Calu3 (cell line): ENCODE measurements at places on chromosomes 13 and 19.
A peak's percentile ranks its signal among the peaks of the same experiment; 100 is the strongest.

- H3K4me3 ChIP-seq, result no peak overlapping the region
- H3K4me1 ChIP-seq, result no peaks in the 10 kb centered on the region
- DNase-seq, result no peak
- H3K27me3 ChIP-seq, result peaks cover 13% of the 10 kb centered on the region
Observed at GRCh38 chr13:50584856-50585580, 258.5 kb downstream of the DLEU7 start.

GRCh38 chr13:50189450-50189849, 174.2 kb downstream of the KCNRG start:
- H3K4me3 ChIP-seq, result no peak overlapping the region
- no peak for DNase-seq
- H3K4me1 ChIP-seq, result peaks cover 18% of the 10 kb centered on the region

DNA sequence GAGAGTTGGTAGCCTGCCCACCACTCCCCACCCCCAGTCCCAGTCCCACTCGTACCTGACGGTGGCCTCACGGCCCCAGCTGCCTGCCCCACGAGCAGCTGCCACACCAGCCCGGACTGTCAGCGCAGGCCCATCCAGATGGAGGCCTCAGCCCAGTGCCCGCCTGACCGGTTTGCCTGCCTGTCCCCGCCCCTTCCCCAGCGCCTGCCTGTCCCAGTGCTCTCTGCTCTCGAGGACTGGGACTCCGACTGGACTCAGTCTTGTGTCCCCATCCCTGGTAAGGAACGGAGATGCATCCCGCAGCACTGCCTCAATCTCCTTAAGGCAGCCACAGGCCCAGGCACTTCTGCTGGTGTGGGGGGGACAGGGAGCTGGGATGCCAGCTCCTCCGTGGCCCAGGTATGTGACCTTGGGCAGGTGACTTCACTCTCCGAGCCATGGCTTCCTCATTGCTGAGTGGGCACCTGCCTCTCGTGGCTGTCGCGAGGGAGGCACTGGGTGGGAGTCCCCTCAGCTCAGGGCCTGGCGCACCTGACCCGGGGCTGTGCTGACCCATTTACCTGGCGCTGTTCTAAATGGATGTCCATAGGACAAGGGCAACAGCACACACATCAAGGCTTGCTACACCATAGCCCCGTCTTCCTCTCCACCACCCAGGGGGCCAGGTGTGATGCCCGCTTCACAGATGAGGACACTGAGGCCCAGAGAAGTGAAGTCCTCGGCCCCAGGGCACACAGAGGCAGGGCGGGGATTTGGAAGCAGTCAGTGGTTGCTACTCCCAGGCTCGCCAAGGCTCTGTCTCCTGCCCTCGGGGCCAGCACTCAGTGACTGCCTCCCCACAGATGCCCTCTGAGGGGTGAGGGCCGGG, at the start of gene NKPD1:
NKPD1 (minus strand) TSS at position 113 of the 868 bp plus-strand sequence. CDS start 832 bp downstream, outside the sequence.
- peak; percentile 94 for DNase-seq
- peak within 1 kb of the TSS; percentile 36 for H3K4me3 ChIP-seq
- peaks cover 64% of the 10 kb centered on the region for H3K36me3 ChIP-seq
- peaks cover 48% of the 10 kb centered on the region for H3K4me1 ChIP-seq
- H3K27ac ChIP-seq, result peak within 1 kb of the TSS; percentile 3

DNA sequence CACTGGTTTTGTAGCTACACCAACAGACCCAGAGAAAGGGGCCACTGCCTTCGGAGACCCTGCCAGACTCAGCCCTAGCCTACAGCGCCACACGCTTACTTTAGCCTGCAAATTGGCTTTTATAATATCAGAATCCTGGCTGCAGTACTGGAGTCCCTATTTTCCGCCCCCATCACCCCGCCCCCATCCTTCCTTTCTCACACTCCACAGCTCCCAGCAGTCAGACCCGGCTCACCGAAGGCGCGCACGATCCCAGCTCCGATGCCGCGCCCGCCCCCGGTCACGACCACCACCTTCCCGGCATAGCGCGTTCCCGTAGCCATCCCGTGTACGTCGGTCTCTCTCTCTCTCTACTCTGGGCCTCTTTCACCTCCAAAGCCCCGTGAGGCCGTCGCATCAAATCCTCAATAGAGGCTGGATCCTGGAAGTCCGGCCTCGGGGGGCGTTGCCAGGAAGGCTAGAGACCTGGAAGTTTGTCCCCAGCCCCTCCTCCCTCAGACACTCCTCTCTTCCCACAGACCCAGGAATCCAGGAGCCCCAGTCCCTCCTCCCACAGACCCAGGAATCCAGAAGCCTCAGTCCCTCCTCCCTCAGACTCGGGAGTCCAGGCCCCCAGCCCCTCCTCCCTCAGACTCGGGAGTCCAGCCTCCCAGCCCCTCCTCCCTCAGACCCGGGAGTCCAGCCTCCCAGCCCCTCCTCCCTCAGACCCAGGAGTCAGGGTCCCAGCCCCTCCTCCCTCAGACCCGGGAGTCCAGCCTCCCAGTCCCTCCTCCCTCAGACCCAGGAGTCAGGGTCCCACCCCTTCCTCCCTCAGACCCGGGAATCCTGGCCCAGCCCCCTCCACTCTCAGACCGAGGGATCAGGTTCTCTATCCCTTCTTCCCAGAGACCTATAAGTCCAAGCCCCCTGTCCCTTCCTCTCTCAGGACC, at the start of gene HSD17B14:
HSD17B14 (minus strand) TSS at position 403 of the 929 bp plus-strand sequence; CDS start at position 323, 80 bp downstream.
- H3K27ac ChIP-seq, result peak within 1 kb of the TSS; percentile 10
- peaks cover 32% of the 10 kb centered on the region for H3K36me3 ChIP-seq

GRCh38 chr13:98141509-98142379, 1.1 kb upstream of the FARP1 start:
- no peak overlapping the region for H3K27ac ChIP-seq
- H3K4me1 ChIP-seq, result no peaks in the 10 kb centered on the region
- H3K27me3 ChIP-seq, result no peaks in the 10 kb centered on the region
- no peak for DNase-seq
- peaks cover 14% of the 10 kb centered on the region for H3K36me3 ChIP-seq

GRCh38 chr13:32010136-32010535, 21.4 kb upstream of the FRY start:
- no peak for DNase-seq
- no peak overlapping the region for H3K27ac ChIP-seq
- H3K4me3 ChIP-seq, result no peak overlapping the region
- H3K27me3 ChIP-seq, result no peaks in the 10 kb centered on the region

- no peaks in the 10 kb centered on the region for H3K36me3 ChIP-seq
- H3K27ac ChIP-seq, result no peak overlapping the region
- peak; percentile 52 for DNase-seq
- H3K4me3 ChIP-seq, result no peak overlapping the region
- no peaks in the 10 kb centered on the region for H3K4me1 ChIP-seq
Observed at GRCh38 chr19:33767898-33768413, 28.7 kb upstream of the KCTD15 start.

DNA sequence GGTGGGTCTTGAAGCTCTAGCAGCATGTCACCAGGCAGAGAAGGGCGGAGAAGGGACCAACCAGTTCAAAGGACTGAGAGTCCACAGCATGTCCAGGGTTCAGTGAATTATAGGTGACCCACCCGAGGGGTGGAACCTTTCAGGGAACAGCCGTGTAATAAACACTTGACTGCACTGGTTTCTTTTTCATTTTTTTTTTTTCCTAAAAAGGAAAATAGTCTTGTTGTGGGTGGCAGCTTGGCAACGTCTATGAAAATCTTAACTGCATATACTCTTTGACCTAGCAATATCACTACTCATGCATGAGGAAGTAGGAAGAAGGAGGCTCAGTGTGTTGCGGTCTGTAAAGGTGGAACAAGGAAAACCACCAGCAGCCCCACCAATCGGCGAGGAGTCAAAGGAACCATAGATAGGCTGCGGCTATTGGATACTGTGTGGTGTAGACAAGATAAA, 13.0 kb upstream of the MYH14 start:
- peaks cover 43% of the 10 kb centered on the region for H3K4me1 ChIP-seq
- peak overlapping the region; percentile 98 for H3K27ac ChIP-seq
- peaks cover 15% of the 10 kb centered on the region for H3K36me3 ChIP-seq
- DNase-seq, result peak; percentile 88

- H3K4me3 ChIP-seq, result no peak overlapping the region
- no peak for DNase-seq
- H3K27ac ChIP-seq, result no peak overlapping the region
- no peaks in the 10 kb centered on the region for H3K27me3 ChIP-seq
Observed at GRCh38 chr13:109483284-109483683, 303.1 kb downstream of the IRS2 start.

DNA sequence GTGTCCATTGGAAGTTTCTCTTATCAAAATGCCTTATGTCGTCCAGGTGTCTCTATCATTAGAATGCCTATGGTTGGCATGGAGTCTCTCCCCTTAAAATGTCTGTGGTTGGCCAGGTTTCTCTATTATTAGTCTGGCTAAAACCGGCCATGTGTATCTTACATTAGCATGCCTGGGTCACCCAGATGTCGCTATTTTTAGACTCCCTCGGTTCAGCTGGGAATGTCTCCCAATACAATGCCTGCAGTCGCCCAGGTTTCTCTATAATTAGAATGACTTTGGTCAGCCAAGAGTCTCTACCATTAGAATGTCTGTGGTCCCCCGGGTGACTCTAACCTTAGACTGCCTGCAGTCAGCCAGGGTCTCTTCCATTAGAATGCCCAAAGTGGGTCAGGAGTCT, 1536.1 kb downstream of the UQCRFS1 start:
- DNase-seq, result no peak
- H3K27ac ChIP-seq, result no peak overlapping the region
- H3K4me1 ChIP-seq, result no peaks in the 10 kb centered on the region
- H3K4me3 ChIP-seq, result no peak overlapping the region
- no peaks in the 10 kb centered on the region for H3K27me3 ChIP-seq

DNA sequence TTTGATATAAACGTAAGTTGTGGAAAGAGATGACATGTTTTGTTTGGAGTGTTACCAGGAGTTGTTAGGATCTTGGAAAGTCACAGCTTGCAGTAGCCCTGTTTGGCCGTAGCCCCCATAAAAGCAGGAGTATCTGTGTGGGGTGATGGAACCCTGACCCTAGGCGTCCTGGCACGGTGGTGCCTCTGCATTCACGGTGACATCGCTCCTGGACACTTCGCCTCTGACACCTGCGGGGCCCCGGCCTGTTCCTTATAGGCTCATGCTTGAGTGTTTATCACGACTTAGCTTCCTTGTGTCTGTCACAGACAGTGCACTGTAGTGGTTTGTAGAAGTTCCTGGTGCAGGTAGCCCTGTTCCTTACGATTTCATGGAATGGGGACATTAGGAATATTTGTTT, 74.2 kb downstream of the ATP11A start:
- no peak overlapping the region for H3K27ac ChIP-seq
- H3K27me3 ChIP-seq, result no peaks in the 10 kb centered on the region
- H3K4me1 ChIP-seq, result no peaks in the 10 kb centered on the region
- no peak for DNase-seq

DNA sequence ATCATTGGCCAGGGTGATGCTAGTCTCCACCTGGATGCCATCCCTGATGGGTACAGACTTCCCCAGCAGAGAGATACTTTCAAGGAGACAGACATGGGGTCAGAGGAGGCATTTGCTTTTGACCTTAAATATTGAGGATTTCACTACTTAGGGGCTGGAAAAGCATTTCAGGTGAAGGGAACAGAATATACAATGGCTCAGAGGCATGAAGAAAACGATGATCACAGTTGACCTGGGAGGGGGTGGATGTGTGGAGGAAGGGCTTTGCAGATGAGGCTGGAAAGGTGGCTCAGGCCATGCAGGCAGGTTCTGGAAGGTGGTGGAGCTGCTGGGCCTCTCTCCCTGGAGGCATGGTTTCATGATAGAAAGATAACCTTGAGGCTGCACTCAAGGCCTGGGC, 3.9 kb downstream of the MATK start:
- DNase-seq, result no peak

- H3K36me3 ChIP-seq, result no peaks in the 10 kb centered on the region
- H3K4me3 ChIP-seq, result no peak overlapping the region
- no peak overlapping the region for H3K27ac ChIP-seq
- H3K4me1 ChIP-seq, result no peaks in the 10 kb centered on the region
Observed at GRCh38 chr19:2661615-2662014, 40.9 kb downstream of the GNG7 start.

- no peaks in the 10 kb centered on the region for H3K4me1 ChIP-seq
- no peak overlapping the region for H3K4me3 ChIP-seq
- DNase-seq, result no peak
- no peak overlapping the region for H3K27ac ChIP-seq
- H3K36me3 ChIP-seq, result peaks cover 76% of the 10 kb centered on the region
- no peaks in the 10 kb centered on the region for H3K27me3 ChIP-seq
Observed at GRCh38 chr19:35019144-35019543, 11.1 kb upstream of the SCN1B start.

DNA sequence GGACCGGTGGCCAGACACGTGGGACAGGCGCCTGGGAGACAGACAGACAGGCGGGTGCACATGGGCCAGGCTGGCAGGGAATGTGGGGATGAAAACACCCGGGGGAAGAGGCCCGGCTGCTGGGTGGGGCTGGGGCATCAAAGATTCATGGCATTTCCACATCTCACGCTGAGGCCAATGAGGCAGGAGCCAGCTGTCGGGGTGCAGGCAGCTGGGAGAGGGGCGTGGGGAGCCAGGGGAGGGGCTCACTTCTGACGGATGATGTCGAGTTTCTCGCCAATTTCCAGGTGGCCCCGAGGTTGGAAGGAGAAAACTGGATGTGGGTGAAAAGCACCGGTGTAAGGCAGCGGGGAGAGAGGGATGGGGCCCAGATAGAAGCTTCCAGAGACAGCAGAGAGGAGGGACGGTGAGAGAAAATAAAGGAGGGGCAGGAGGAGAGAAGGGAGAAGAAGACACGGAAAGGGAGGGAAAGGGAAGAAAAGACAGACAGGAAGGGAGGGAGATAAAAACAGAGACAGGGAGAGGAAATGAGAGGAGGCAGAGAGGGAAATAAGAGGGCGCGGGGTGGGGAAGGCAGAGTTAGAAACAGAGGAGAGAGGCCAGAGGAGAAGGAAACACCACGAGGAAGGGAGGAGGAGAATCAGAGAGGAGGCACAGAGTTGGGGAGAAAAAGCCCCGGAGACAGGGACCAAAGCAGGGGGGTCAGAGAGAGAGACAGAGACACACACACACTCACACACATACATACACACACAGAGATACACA, 8.0 kb upstream of the CCER2 start:
- H3K4me1 ChIP-seq, result no peaks in the 10 kb centered on the region
- no peak overlapping the region for H3K4me3 ChIP-seq
- no peak overlapping the region for H3K27ac ChIP-seq
- H3K36me3 ChIP-seq, result peaks cover 6% of the 10 kb centered on the region
- DNase-seq, result no peak

DNA sequence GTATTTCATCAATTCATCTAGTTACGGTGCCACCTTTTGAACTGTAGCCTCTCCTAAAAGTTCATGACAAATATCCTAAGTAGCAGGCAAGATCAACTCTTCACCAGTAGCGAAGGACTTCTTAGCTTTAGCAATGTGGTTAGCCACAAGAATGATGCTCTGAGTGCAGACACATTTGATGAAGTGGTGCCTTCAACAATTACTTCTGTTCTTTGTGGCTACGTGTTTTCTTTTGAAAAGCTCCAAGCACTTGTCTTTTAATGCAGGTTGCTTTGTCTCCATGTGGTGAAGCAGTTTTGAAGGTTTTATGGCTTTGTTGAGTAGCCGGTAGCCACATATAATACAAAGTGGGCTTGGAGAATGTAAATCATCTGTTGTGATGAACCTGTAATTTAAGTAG, 194.7 kb downstream of the B3GLCT start:
- H3K27ac ChIP-seq, result no peak overlapping the region
- no peaks in the 10 kb centered on the region for H3K4me1 ChIP-seq
- no peak overlapping the region for H3K4me3 ChIP-seq
- no peak for DNase-seq
- H3K36me3 ChIP-seq, result no peaks in the 10 kb centered on the region
